ENCODE measurements at places on chromosomes 7 and 10.

- DNase-seq: no peak
Measured at GRCh38 chr10:71663311-71663710, 56.3 kb downstream of the C10orf105 start.

DNA sequence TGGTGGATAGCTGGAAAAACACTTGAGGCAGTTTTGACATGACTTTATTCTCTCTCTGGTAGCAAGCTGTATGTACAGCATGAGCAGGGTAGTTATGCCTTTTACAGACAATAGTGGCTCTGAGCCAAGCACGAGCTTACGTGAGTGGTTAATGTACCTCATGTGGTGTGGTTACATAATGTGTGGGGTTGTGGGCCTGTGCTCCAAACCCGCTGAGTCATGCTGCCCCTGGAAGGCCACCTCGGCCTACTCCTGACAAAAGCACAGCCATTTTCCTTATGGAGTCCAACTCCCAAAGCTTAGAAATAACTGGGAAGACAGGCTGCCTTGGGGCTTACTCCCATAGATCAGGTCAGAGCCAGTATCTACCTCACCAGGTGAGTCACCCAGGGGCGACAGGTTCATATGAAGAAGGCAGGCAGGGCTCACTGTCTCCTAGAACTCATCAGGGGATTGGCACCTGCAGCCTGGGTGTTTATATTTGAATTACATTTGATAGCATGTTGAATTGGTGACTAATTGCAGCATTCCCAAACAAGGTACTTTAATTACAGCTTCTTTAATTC lies 404.5 kb downstream of the ADRA2A start:
- DNase-seq: no peak

DNA sequence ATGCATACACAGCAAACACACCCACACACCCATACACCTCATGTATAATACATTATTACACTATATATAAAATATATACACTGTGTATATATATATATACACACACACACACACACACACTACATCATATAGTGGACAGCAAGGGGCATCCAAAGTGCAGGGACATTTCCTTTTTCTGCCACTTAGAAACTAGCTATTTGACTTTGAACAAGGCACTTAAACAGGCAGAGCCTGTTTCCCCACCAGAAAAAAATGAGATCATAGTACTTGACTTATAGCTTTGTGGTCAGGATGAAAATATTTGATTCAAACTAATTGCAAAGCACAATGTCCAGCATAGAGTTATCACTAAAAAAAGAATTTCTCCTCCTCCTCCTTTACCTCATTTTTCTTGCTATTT lies 254.3 kb upstream of the NPVF start:
- no peak for DNase-seq

DNA sequence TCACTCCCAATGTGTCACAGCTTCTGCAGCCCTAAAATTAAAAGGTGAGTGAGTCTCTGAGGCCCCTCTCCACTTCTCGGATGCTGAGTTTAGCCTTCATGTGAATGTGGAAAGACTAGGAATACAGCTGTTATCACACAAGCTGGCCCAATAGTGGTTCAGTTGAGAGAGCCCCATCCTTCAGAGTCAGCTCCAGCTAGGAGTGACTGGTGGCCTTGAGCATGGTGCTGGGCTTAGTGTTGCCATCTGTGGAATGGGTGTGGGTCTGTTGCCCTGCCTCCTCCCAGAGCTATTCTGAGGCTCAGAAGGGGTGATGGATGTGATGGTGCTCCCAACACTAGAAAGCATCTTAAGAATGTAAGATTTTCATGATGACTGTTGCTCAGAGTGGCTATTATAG lies 55.8 kb downstream of the FIGNL1 start:
- DNase-seq: no peak

GRCh38 chr7:51186531-51186930 lies 130.1 kb downstream of the COBL start:
- DNase-seq: no peak

DNA sequence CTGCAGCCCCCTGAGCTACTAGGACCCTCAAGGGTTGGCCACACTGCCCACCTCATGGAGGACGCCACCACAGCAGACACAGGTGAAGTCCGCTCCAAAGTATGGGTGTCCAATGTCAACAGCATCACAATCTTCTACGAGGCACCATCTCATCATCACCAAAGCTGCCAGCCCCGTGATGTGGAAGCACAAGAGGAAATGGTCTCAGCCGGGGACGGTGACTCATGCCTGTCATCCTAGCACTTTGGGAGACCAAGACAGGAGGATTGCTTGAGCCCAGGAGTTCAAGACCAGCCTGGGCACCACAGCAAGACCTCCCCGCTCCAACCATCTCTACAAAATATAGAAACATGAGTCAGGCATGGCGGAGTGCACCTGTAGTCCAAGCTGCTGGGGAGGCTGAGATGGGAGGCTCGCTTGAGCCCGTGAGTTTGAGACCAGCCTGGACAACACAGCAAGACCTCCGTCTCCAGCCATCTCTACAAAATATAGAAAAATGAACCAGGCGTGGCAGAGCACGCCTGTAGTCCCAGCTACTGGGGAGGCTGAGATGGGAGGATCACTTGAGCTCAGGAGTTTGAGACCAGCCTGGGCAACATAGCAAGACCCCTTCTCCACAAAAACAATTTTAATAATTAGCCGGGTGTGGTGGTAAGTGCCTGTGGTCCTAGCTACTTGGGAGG lies 48.8 kb upstream of the MYL10 start:
- no peak for DNase-seq

DNA sequence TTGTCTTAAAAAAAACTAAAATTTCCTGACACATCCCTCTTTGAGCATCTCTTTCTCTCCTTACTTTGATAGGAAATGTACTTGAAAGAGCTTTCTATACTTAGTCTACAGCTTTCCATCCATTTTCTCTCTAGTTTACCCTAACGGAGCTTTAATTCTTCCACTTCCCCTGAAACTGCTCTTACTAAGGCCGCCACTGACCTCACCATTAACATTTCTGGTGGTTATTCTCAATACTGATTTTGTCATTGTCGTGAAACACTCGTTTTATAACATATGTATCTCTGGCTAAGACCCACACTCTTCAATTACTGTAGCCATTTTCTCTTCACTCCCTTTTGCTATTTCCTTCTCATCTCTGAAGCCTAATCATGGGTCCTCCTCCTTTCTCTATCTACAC lies 262.0 kb upstream of the FERD3L start:
- DNase-seq: no peak

Measured in HuH-7 (cell line).